Activated naive CD8-positive, alpha-beta T cell treated with anti-CD3 and anti-CD28 coated beads, Interleukin-2, amount 50 U/mL, for 24 hours (primary cell): ENCODE measurements at places on chromosomes 11 and 22.

DNA sequence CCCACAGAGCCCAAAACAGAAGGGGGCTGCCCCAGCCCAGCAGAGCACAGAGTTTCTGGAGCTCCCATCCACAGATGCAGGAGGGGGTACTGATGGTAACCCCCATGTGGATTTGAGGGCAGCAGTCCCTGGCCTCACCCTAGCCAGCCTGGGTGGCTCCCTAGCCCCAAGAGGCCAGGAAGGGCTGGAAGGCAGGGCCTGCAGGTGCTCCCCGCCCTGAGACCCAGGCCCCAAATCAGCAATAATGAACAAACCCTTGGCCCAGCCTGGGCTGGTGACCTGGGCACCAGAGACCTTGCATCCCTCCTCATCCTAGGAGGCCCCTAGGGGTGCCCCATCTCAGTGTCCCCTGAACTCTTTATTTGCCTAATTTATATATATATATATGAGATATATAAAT is 61.6 kb downstream of the MORC2 start:
- DNase-seq, result no peak

DNA sequence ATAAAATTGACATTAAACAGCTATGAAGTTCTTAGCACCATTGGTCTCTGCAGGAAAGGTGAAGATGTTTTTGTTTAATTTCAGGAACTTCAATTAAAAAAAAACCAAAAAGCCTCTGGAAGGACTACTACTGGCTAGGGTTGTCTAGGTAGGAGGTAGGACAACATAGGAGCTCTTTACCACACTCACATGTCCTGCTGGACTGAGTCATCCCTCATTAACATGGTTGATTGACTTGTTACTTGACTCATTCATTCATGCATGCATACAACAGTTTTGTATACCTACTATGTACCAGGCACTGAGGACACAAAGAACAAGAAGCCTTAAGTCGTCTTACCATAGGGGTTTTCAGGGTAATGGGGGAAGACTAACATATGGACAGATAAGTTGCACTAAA is 216.9 kb upstream of the ARHGAP20 start:
- no peak for DNase-seq

GRCh38 chr11:74004046-74004695 is 4.7 kb downstream of the UCP3 start:
- no peak for DNase-seq

DNA sequence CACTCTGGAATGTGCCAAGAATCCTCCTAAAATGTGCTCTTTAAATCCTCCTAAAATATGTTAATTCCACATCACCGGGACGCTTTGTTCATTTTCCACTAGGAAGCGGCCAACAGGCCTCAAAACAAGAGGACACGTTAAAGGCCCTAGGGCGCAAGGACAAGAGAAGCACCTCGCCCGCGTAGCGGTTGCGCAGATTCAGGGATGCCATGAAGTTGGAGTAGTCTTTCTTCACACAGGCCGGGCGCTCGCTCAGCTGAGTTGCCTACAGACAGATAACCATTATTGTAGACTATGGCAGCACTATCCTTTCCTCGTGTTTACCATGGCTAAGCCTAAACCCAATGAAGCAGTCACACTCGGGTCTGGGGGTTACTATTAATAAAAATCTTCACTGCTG is 29.5 kb upstream of the SERPIND1 start:
- DNase-seq, result no peak
